ENCODE measurements at places on chromosomes 12 and 14.

- DNase-seq: no peak
Observed at GRCh38 chr14:99177046-99177655, 94.8 kb downstream of the BCL11B start.

- DNase-seq: no peak
Observed at GRCh38 chr14:94029265-94029664, 3.1 kb downstream of the OTUB2 start.

DNA sequence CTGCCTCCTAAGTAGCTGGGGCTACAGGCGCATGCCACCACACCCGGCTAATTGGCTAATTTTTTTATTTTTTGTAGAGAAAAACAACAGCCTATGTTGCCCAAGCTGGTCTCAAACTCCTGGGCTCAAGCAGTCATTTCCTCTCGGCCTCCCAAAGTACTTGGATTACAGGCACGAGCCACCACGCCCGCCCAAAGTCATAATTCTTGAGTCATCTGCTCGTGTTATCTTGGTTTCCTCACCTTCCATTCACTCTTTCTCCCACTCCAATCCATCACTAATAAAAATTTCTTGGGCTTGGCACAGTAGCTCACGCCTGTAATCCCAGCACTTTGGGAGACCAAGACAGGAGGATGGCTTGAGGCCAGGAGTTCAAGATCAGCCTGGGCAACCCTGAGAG lies 32.0 kb downstream of the ITGA7 start:
- no peak for DNase-seq

DNA sequence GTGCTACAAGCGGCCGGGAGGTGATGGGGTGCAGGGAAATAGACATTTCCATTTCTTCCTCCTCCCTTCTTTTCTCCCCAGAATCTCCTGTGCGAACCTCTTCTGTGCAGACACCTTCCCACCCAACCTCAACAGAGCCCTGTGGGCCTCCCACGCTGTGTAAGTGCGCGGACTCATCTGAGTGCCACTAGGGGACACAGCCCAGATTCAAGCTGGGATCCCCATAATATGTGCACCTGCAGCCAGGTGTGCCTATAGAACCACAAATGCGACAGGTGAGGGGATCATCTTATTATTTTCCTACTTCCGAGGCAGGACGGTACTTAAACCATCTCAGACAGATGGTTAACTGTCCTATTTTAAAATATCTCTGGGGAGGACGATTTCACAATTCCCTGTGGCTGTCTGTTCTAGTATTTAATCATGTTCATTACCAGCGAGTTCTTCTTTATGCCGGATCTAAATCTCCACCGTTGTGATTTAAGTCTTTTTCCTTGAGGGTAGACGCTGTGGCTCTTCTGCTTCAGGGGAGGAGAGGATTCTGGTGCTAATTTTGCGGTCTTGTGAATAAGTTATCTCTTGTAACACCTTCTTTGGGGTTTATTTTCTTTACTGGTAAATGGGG lies 17.2 kb upstream of the CACNA1C start:
- no peak for DNase-seq

DNA sequence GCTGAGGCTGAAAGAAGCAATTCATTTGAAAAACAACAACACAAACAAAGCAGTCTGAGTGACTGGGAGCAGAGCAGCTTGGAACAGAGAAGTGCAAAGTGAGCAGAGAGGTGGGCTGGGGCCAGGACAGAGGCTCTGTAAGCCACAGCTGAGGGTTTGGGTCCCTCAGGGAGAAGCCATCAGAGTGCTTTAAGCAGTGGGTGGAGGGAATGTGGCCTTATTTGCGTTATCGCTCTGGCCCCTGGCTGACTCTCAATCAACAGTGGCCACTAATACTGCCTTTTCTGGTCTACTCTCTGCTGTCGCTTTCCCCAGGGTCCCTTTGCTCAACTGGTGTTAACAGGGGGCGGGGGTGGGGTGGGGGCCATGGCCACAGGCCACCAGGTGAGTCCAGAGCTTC lies 44.2 kb downstream of the IRF2BPL start:
- no peak for DNase-seq

- DNase-seq: no peak
Observed at GRCh38 chr12:70251226-70251625, 8.0 kb downstream of the CNOT2 start.

DNA sequence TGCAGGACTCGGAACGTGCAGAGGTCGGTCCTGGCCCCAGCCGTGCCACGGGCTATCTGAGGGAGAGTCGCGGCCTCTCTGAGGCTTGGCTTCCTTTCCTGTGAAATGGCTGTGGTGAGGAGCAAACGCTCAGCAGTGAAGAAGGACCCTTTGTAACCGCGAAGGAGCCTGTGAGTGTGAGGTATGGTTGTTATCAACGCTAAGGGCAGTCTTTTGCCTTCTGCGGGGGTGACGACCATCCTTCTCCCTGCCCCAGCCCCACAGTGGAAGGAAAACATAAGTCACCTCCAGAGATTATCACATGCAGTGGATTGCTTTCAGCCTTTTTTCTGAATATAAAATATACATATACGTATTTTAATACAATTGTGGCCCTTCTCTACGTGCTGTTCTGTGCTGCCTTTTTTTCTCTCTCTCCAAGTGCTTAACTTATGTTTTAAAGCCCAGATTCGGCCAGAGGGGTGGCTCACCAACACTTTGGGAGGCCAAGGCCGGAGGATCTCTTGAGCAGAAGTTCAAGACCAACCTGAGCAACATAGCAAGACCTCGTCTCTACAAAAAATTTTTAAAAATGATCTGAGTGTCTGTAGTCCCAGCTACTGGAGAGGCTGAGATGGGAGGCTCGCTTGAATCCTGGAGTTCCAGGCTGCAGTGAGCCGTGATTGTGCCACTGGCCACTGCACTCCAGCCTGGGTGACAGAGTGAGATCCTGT lies 17.4 kb downstream of the TAMALIN start:
- DNase-seq: no peak

DNA sequence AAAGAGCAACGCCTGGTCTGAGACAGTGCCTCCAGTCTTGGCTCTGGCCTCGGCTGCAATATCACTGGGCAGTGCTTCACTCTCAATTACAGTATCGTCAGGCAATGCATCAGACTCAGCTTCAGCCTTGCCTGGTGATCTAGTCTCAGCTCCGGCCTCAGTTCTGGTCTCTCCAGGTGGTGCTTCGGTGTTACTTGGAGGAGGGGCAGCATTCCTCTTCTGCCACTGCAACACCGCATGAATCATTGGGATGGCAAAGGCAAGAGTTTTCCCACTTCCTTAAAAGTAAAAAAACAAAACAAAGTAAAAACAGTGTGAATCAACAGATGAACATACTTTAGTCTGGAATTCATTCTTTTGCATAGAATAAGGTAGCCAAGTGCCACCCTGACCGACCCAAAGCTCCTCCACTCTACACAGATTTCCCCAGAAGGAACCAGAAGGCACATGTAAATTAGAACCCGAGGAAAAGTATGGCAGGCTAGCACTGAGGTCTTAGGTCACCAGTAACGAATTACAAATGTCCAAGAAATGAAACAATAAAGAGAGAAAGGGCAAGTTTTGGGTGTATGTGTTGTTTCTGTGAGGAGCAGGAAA lies 18.6 kb downstream of the DDX24 start:
- no peak for DNase-seq

- no peak for DNase-seq
Observed at GRCh38 chr12:73629171-73629570, 908.5 kb upstream of the ATXN7L3B start.
